ENCODE measurements at places on chromosomes 5 and 9.

DNA sequence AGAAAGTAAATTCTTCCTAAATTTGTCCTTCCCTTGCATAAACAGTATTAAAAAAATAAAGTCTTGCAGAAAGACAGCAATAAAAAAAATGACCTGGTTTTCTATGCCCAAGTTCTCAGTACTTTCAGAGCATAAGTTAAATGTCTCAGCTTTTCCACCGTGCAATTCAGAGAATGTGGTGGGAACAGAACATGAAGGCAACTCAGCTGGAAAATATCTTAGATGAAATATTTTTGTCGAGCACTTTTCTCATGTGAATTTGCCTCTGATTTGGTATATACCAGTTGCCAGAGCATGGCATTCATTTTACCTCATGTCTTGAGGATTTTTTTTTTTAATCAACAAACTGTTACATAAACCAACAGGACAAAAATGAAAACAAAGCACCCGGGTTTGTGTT is 176.1 kb downstream of the CETN3 start:
- DNase-seq = no peak

DNA sequence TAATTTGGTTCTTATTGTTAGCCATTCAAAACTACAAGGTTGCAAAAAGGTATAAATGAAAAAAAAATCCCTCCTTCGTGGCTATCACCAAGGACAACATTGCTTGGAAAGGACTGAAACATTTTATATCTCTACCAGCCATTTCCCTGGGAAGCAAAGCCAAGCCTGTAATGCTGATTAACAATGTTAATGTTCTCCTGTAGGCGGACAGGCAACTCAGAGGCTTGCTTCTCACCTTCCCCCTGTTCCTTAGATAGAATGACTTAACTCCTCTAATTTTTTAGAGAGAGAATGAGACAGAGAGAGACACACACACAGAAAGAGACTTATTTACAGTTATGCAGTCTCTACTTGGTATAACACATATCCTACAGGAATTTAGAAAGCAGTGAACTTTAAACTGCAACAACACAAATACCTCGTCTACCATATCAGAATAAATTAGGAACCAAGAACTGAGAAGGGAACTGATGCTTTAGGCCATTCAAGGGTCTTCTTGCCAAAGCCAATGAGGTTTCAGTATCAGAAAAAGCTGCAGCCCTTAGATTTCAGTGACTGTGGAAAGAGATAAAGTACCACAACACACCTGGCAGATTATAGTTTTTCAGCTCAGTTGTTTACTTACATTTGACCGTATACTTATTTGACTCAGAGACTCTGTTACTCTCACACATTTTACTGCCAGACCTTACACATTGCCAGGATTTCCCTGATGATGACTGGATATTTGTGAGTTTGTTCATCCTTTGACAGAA is 20.9 kb upstream of the MAN2A1 start:
- no peak for DNase-seq

GRCh38 chr5:141524604-141525597 is 36.0 kb downstream of the PCDHGC5 start:
- DNase-seq = peak; percentile 89

GRCh38 chr5:79241535-79241979 is 5.6 kb downstream of the JMY start:
- DNase-seq = no peak

DNA sequence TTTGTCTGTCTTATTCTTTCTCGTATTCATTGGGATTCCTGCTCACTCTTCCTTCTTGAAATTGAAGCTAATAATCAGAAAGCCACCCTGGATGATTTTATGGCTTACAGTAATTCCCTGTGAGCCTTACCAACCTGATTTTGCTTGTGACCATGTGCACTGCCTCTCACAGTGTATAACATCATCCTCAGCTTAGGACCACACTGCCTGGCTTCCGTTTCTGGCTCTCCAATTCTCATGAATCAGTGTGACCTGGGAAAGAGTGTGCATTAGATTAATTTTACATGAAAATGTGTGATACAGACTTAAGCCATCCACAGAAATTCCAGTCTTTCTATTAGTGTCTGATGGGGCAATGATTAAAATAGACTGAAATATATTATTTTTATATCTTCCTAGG is 126.8 kb upstream of the DMRT1 start:
- DNase-seq = no peak

GRCh38 chr9:136522314-136523237 is 23.3 kb downstream of the NOTCH1 start:
- no peak for DNase-seq

DNA sequence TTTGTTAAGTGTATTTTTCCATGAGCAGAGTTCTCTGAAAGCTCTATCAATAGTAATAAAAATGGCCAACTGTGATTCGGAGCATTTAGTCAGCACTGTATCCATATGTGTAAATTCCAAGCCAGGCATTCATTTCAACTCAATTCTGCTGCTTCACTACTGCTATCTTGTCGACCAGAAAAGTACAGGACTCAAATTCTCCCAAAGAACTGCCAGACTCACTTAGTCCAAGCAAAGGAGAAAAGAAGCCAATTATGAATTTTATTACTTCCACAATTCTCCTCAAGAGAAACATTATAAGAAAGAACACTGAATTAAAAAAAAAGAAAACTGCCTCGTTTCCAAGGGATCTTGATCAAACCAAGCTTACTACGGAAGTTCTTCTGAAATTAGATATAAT is 906.3 kb upstream of the DMAC1 start:
- DNase-seq = no peak

- no peak for DNase-seq
Observed at GRCh38 chr5:78758169-78758839, 109.7 kb upstream of the LHFPL2 start.

DNA sequence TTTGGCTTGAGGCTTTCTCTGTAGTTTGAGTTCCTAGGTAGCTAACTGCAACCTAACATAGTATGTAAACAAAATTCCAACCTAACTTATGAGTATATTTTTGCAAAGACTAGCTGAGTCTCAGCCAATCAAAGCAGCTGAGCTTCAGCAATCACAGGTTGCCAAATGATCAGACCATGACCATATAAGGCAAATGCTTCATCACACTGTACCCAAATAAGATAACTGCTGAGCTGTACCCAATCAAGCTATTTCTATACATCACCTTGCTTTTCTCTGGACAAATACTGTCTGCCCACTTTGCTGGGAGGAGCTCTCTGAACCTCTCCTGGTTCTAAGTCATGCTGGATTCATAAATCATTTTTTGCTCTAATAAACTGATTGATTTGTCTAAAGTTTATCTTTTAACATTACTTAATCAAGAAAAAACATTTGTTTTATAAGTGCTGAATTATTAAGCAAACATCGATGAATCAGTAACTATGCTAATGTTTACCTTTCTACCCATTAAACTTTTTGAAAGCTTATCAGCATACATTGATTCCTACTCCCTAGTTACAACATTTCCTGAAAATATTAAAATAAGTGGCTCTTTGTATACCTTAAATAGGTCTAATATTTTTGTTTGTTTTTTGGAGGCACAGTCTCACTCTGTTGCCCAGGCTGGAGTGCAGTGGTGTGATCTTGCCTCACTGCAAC is 129.7 kb upstream of the PCA3 start:
- DNase-seq = no peak

- DNase-seq = no peak
Observed at GRCh38 chr9:8552732-8553131, 753.2 kb upstream of the DMAC1 start.

GRCh38 chr5:68482199-68482598 is 266.6 kb downstream of the PIK3R1 start:
- DNase-seq = no peak

DNA sequence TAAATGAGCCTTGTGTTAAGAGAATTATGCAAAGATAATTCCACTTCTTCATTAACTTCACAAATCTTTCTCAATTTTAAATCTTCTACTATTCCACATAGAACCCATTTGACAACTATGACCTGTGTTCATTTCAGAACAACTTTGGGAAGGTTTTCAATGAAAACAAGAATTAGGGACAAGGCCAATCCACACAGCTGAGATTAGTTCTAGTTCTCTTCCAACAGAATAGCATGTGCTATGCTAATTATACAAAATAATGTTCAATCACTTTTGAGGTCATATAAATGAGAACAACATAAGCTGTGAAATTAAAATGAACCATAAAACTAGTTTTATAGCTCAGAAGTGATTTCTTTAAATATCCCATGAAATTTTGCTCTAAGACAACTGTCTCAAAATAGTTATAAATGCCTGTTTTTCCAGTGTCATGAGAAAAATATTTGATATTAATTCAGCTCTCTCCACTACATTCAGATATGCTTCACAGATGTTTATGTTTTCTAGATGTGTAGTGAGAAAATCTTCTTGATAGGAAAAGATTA is 7.2 kb upstream of the LHFPL2 start:
- DNase-seq = no peak

DNA sequence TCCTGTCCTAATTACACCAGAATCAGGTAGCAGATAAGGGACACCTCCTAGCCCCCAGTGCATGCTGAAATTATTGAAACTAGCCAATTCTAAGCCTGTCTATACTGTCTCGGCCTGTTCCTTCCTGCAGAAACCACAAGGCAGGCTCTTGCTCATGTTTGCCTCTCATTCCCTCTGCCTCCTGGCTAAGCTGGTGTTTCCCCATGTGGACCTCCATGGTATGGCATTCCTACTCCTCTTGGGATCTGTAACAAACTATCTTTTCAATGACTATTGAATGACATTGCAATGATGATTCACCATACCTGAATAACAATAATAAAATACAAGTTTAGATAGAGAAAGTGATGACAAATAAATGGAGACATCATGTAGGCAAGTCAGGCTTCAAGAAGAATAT is 35.6 kb upstream of the ADAMTS16 start:
- no peak for DNase-seq

DNA sequence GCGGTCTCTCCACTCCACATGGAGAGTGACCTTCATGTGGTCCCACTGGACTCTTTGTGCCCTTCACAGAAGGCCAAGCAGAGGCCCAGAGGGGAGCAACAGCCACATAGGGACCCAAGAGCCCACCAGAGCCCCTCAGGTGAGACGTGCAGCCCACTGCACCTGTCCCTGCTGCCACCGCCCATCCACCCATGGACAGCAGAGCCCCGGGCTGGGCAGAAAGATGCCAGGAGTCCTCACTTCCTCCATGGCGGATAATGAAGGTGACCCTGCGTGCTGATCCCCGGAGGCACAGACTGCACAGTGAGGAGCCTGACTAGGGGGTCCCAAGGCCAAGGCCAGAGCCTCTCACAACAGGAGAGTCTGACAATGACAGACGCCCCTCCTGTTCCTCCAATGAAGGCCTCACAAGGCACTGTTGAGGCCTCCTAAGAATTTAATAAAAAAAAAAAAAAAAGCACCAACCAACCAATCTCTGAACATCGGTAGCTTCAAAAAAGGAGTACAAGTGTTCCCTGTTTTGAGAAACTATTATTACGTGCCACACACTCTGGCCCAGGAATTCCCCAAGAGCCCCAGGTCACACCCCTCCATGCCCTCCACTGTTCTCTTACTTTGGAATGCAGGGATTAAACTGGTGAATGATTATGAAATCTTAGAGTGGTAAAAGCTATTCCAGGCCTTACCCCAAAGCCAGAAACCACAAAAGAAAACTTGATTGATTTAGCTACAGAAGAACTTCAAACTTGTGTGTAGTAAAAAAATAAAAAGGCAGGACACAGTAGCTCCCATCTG is 2.8 kb upstream of the PPP1R26 start:
- no peak for DNase-seq

DNA sequence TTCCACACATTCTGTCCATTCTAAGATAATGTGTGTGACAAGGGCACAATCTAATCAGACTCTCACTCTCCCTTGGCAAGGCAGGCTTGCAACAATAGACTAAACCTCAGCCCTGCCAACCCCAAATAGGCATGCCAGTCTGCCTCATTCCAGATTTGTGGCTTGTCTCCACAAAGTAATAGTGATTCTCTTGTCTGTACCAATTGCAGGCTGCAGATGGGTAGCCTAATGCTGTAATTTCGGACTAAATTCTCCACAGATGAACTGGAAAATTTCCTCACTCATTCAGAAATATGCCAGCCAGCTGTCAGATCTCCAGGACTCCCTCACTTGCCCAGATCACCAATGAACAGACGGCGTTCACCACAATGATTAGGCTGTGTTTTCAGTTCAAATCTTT is 413.6 kb downstream of the ELAVL2 start:
- DNase-seq = no peak

GRCh38 chr5:139222346-139222745 is 24.2 kb upstream of the SIL1 start:
- no peak for DNase-seq

- no peak for DNase-seq
Observed at GRCh38 chr5:103243665-103244064, 14.9 kb upstream of the MACIR start.

DNA sequence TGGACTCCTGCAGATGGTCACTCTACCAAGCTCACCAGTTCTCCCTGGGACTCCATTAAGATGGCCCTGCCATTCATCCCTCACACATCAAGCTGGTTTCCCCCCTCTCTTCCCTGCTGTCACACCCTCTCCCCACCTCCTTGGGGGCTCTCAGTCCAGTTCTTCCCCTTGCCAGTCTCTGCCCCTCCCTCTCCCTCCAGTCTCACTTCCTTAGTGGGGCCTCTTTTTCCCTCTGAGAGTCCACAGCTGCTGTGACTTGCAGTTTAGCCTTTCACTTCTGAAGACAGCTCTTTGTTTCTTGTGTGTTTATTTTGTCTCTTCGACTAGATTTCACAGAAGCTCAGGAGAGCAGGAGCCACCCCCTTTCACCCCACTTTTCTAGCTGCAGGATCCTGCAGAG is 10.5 kb downstream of the DOCK2 start:
- DNase-seq = no peak

DNA sequence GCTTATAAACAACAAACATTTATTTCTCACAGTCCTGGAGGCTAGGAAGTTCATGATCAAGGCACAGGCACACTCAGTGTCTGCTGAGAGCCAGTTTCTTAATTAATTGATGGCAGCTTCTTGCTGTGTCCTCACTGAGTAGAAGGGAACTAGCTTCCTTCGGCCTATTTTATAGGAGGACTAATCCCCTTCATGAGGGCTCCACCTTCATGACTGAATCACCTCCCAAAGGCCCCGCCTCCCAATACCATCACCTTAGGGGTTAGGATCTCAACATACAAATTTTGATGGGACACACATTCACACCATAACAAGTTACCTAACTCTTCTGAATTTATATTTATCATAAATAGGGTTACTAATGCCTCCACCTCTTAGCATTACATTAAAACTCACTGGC is 129.8 kb downstream of the GNAQ start:
- DNase-seq = no peak

GRCh38 chr5:63963080-63963735 is 963 bp upstream of the HTR1A start:
- peak; percentile 75 for DNase-seq

DNA sequence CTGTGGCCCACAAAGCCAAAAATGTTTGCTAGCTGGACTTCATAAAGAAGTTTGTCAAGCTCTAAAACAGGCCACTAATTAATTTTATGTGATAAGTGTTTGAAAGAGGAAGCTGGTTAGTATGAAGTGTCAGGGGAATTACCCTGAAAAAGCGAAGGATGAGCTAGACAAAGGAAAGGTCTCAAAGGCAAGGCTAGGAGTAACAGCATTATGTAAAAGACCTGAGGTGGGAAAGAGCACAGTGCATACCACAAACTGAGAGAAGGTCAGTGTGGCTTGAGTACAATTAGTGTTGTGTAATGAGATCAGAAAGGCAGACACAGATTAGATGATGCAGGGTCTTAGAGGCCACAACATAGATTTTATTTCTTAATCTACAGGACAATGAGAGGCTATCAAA is 29.6 kb downstream of the RC3H2 start:
- no peak for DNase-seq

GRCh38 chr5:68274847-68275651 is 59.5 kb downstream of the PIK3R1 start:
- DNase-seq = no peak

GRCh38 chr5:177612215-177612673 is 12.3 kb downstream of the B4GALT7 start:
- no peak for DNase-seq
